Ureter (tissue), 1 donor: ENCODE measurements at places on chromosomes 13 and 19. TPM values are rescaled to one million over a fixed set of nuclear protein-coding genes. Genes with fewer than 3 reads are reported as not detected.

GRCh38 chr13:27496536-27497273 is 46.3 kb upstream of the MTIF3 start:
- no peak for DNase-seq

TLE6 gene
- 3.6 TPM for total RNA-seq

GRCh38 chr19:14089662-14090508 is 666 bp downstream of the SAMD1 start:
- no peak for DNase-seq

GRCh38 chr13:44795176-44795575 is 194.1 kb downstream of the NUFIP1 start:
- DNase-seq, result no peak

DNA sequence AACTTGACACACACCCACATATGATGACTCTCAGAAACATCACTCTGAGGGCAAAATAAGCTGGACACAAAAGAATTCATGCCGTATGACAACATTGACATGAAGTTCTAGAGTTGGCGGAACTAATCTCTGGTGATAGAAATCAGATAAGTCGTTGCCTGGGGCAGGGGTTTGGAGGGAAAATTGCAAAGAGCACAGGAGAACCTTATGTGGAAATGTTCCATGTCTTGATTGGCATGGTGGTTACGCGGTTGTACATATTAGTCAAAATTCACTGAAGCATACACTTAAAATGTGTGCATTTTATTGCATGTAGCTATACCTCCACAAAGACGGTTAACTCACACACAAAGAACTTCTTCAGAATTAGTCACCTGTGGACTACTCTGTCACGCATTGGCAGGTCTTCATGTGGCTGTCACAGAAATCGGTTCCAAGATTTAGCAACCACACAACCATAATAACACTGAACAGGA is 137.8 kb upstream of the GJB6 start:
- no peak for DNase-seq

IGFL3 gene
- not detected for total RNA-seq

DNA sequence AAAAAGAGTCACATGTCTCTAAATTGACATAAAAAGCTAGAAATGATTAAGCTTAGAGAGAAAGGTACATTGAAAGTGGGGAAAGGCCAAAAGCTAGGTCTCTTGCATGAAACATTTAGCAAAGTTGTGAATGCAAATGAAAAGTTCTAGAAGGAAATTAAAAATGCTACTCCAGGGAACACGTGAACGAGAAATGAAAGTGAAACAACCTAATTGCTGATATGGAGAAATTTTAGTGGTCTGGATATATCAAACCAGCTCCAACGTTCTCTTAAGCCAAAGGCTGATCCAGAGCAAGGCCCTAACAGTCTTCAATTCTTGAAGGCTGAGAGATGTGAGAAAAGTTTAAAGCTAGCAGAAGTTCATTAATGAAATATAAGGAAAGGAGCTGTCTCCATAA is 419.8 kb downstream of the SLITRK6 start:
- no peak for DNase-seq

- no peak for DNase-seq
Measured at GRCh38 chr13:109816112-109816807, 29.9 kb upstream of the IRS2 start.

- DNase-seq, result no peak
Measured at GRCh38 chr19:13094106-13094504, 8.6 kb downstream of the LYL1 start.

DNA sequence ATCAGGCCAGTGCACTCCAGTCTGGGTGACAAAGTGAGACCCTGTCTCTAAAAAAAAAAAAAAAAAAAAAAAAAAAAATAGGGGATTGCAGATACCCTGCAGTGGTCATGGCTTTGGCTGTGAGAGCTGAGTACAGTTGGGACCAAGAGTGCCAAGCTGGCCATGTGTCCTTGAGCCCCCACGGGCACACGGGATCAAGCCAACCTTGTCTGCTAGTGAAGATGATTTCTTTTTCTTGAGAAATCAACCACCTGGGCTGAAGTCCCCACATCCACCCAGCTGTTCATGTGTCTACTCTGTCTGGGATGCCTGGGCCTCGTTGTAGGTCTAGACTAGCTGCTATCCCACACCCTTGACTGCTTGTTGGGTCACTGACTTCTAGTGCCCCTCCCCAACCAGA is 34.0 kb downstream of the CERS4 start:
- DNase-seq, result no peak

DNA sequence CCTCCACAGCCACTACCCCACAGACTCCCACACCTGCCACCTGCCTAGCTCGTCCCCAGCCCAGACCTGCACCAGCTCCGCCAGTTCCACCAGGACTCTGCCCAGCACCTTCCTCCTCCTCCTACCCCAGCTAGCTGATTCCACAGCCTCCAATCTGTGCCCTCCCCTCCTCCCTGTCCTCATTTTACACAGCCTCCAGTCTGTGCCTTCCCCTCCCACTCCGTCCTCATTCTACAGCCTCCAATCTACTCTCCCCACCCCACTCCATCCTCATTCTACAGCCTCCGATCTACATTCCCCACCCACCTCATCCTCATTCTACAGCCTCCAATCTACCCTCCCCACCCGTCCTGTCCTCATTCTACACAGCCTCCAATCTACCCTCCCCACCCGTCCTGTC is 7.3 kb downstream of the MYDGF start:
- DNase-seq, result no peak

ITPKC gene
- total RNA-seq, result 35.0 TPM
